KG1 (cell line): ENCODE measurements at places on chromosomes 13 and 19.

DNA sequence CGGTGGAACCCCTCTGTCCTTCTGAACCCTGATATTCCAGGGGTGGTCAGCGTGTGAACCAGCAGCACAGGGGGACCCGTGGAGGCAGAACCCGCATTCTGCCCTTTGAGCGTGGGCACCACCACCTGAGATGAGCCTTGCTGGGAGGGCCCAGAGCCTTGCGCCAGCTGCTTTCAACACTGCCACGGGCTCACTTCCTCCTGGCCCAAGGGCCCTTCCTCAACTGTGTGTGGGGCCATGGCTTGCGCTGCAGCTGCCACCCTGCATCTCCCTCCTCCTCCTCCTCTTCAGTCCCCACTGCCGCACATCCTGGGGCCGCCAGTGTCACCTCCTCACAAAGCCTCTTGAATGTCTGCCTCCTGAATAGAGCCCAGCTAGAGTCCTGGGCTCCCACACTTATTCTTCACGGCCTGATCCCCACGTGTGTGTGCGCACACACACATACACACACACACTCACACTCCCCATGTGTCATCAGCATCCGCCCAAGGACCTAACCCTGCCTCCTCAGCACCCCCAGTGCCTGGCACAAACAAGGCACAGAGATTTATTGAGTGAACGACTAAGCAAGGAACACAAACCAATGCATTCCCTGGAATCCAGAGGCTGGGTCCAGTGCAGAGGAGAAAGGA is 26.9 kb upstream of the TMEM160 start:
- peak; percentile 24 for DNase-seq

DNA sequence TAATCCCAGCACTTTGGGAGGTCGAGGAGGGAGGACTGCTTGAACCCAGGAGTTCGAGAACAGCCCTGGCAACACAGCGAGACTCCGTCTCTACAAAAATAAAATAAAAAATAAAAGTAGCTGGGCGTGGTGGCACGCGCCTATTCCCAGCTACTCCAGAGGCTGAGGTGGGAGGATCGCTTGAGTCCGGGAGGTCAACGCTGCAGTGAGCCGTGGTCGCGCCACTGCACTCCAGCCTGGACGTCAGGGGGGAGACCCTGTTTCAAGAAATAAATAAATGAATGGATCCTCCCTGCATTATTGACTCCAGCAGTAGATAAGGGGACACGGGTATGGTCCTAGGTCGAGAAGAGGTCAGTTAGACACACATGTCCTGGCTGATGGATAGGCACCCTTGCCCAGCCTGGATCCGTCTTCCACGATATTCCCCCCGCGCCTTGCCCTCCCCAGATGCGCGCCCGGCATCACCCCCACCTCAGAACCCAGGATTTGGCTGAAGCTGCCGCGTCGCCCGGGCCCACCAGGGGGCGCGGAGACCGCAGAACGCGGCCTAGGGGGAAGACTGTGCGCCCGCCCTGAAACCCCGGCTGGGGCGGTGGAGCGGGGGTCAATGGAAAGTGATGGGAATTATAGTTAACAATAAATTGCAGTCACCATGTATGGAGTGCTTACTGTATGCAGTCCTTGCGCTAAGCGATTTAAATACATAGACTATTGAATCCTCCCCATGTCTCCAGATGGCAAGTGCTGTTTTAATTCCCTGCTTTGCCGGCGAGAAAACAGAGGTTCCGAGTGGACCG is 2.1 kb upstream of the HOOK2 start:
- DNase-seq, result peak; percentile 51

- peak; percentile 17 for DNase-seq
Measured at GRCh38 chr13:28031220-28031895, 42.9 kb upstream of the URAD start.

- DNase-seq, result no peak
Measured at GRCh38 chr19:38803543-38803942, 9.2 kb downstream of the LGALS4 start.

DNA sequence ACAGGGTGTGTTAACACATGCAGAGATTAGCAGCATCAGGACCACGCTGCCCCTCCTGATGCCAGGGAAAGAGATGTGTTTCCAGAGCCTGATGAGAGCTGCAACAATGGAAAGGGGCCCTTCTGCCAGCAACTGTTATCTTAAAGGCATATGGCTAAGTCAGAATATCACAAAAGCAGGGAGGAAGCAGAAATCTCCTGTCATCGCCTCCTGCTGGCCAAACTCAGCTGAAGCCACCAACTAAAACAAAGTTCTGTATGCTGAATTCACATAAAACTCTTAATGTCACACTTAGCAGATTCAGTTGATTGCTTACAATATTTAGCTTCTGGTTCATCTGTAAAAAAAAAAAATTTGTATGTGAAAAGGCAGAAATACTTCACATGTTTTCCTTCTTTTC is 178.2 kb downstream of the GPC5 start:
- no peak for DNase-seq

- no peak for DNase-seq
Measured at GRCh38 chr13:44739539-44739938, 163.4 kb upstream of the TSC22D1 start.

GRCh38 chr13:100517135-100517534 is 71.5 kb downstream of the GGACT start:
- no peak for DNase-seq

DNA sequence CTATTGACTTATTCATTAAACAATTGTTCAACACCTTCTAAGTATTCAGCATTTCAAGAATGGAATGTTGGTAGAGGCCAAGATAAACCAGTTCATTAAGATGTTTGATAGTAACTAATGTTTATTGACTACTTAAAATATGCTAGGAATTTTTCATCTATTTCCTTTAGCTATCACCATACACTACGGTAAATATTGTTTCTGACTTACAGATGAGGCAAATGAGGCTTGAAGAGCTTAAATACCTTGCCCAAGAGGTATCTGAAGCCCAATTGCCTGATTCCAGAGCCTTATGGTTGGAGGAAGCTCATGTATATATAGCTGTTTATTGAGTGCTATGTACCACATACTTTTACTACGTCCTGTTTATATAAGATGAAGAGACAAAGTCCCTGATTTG is 286.2 kb downstream of the NDFIP2 start:
- no peak for DNase-seq

DNA sequence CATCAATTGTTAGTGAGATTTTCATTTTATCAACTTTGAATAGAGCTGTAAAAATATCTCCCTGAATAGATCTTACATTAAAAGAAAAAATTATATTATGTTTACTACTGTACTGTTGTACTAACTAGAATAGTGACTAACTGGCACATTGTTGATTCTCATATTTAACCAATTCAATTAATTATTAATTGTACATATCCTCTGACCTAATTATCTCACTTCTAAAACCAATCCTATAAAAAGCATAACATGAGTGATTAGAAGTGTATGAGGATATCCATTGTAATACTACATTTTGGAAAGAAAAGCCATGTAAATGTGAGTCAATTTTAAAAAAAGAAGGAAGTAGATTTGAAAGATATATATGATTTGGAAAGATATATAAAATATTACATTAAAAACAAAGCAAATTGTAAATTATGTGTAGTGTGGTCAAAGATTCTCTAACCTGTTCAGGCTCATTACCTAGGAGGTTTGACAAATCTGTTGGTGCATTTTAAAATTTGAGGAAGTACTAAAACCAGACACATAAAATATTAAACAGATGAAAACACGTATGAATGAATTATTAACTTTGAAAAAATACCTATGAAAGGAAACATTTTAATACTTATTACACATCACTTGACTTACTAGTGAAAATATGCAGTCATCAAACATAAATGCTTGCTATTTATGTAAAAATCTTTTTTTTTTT is 829.8 kb upstream of the SLC10A2 start:
- DNase-seq, result no peak

DNA sequence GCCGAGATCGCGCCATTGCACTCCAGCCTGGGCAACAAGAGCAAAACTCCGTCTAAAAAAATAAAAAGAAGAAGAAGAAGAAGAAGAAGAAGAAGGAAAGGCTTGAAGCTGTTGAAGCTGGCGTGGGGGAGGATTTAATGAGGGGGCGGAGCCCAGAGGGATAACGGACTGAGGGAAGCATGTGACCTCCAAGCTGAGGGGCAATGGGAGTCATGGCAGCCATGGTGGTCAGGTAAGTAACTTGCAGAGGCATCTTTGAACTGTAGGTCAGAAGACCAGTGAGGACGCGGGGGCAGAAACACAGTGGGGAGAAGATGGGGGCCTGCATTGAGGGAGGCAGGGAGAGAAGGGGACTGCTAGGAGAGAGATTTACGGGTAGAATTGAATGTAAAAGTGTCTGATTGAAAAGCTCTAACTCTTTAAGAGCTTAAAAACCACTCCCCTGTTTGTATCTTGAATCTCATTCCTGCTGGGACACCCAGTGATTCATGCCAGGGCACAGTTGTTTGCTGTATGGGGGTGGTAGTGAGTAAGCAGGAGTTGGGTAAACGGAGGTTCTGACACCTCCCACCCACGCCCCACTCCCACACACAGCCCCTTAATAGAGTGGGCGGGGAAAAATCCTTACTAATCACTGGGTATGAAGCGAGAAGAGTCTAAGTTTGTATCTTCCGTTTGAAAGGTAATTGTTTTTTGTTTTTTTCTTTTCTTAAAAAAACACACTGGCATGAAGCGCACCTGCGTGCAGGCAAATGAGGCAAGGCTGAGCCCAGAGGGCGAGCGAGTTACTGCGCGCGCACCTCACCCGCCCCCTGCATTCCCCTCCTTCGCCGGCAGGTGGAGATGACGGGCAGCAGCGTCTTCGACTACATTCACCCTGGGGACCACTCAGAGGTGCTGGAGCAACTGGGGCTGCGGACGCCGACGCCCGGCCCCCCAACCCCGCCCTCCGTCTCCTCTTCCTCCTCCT is 13.0 kb downstream of the TMEM160 start:
- DNase-seq, result no peak

GRCh38 chr19:47176071-47176626 is 45.5 kb downstream of the SAE1 start:
- no peak for DNase-seq

DNA sequence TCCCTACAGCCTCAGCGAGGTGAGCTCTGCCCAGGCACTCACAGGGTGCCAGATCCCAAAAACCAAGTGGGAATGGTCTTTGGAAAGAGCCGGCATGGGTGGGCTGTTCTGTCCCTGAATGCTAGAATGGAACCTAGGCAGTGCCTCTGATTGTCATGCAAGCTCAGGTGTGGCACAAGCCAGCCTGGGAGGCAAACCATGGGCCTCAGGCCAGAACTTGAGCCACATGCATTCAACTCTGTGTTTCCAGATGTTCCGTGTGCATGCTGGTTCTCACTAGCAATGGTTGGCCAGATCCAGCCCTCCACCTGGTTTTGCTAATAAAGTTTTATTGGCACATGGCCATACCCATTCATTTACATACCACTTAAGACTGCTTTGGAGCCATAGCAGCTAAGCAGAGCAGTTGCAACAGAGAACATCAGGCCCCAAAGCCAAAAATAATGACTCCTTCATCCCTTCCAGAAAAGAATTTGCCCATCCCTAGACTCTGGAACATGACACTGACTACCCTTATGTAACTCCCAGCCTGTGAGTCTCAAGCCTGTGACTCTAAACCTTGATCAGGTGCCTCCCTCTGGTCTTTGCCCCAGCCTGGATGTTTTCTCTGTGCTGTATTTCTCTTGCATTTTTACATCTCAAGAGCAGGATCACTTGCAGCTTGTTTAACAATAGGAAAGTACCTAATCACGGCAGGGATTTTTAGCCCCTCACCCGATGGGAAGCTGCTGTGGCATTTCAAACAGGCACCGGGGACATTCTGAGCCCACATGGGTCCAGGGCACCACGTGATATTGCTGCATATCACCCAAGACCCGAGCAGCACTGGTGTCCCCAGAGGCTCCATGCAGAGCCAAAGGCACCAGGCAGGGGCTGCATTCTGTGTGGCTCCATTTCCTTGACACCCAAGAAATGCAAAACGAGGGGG is 55.4 kb upstream of the USE1 start:
- DNase-seq, result no peak

DNA sequence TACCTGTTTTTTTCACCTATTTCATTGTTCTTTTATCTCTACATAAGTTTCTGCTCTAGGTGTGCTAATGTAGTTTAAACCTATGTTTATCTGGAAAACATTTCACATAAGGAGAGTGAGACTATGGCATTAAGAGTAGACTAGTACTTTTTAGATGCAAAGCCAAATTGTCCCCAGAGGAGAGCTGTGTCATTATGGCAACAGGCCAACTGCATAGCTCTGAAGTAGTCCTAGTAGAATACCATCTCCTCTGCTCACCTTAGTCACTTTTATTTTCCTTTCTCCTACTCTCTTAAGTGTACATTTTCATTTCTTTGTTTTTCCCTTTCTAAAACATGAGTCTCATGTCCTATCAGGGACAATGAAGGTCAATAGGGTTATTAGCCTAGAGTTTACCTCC is 123.1 kb downstream of the ITGBL1 start:
- no peak for DNase-seq

- no peak for DNase-seq
Measured at GRCh38 chr13:99287551-99287950, 19.6 kb downstream of the GPR183 start.

DNA sequence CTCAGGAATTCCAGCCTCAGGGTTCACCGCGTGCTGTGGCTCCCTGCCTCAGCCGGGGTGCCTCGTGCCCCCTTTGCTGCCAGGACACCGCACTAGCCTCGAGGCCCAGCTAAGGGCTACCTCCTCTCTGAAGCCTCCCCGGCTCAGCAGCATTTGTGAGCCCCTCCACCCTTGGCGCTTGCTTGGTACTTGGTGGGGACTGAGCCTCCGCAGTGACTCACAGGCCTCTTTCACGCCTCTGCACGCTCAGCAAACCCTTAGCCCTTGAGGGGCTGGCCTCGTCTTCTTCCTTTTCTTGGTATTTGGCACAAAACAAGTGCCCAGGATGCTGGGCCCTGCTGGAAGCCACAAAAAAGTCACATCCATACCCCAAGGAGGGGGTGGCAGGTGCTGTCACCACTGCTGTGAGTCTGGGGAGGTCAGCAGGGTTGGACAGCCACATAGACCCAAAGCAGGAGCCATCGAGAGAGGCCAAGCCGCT is 85.4 kb upstream of the TM9SF2 start:
- no peak for DNase-seq

DNA sequence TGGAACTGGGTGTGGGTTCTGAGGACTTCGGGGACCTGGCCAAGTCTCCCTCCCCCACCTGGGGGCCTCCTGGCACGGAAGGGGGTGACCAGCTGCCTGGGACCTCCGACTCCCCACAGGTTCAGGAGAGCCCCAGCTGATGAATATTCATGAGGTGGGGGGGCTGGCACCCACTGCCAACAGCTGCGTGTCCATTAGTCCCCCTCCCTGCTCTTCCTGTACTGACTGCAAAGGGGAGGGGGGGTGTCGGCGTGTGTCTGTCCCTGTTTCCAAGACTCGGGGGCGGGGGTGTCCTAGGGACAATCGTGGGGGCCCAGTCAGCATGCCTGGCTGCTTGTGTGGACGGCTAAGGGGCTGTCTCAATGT is 10.6 kb upstream of the NFIX start:
- DNase-seq, result no peak
